Foreskin melanocyte (primary cell): ENCODE measurements at places on chromosomes 16 and 17.

- DNase-seq = peak; percentile 17
These were observed 13.5 kb downstream of the SCO1 start for GRCh38 chr17:10683853-10684252.

GRCh38 chr17:49501496-49501895 lies 6.4 kb downstream of the NGFR start:
- no peak for DNase-seq

GRCh38 chr16:66006485-66006884 lies 360.0 kb upstream of the CDH5 start:
- no peak for DNase-seq

DNA sequence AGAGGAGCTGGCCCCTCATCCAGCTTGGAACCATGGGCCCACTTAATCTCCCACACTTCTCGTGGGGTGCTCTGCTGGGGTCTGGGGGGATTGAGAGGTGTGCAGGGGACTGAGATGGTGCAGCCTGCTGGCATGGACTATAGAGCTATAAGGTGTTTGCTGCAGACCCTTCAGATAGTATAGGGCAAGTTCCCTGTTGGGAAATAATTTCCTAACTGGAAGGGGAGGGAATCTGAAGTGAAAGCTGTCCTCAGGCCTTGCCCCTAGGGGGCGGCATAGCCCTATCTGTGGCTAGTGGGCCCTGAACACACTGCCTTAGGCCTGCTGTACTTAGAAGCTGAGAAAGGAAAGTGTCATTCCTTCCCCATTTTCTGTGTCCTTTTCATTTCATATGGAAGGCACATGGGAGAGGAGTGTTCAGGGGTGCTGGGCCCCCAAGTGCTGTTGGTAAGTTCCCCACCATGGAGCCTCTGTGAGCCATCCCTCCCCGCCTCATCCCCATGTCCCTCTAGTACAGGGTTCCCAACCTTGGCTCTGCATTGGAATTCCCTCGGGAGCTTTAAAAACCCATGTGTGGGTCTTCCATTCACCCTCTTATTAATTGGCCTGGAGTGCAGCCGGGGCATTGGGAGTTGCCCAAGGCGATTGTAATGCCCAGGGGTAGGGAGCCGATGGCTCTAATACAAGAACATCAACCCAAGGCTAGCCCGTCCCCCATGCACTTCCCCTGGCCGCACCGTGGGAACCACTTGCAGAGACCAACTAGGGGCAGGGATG lies 19.7 kb downstream of the GOSR2 start:
- peak; percentile 49 for DNase-seq

DNA sequence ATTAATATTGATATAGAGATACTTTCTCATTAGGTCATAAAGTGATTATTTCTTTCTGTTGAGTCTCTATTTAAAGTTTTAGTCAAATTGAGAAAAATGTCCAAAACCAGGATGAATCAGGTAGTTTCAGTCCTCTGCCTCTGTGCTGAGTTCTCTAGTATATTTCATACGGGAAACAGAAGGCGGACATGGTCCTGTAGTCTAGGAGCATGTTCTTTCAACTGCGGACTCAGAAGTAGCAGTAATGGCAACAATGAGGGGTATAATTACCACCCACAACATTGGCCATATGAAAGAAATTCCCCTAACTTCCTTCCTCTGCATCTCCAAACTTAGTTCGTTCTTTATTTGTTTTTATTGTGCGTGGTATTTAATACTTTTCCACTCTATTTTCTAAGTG lies 50.1 kb downstream of the TBX4 start:
- no peak for DNase-seq

GRCh38 chr17:9529033-9529700 lies 46.5 kb downstream of the STX8 start:
- no peak for DNase-seq

DNA sequence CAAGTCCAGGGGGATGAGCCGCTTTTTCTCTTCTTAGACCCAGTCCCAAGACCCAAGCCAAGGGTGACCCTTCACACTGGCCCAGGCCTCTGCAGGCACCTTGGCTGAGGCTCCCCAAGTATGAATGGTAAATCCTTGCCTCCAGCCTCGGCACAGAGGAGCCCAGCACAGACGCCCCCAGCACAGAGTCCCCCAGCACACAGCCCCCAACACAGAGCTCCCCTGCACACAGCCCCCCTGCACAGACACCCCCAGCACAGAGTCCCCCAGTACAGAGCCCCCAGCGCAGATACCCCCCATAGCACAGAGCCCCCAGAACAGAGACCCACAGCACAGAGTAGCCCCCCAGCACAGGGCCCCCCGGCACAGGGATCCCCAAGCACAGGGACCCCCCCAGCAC lies 1.0 kb upstream of the MCRIP2 start:
- no peak for DNase-seq
